ENCODE measurements at places on chromosomes 4 and X.

DNA sequence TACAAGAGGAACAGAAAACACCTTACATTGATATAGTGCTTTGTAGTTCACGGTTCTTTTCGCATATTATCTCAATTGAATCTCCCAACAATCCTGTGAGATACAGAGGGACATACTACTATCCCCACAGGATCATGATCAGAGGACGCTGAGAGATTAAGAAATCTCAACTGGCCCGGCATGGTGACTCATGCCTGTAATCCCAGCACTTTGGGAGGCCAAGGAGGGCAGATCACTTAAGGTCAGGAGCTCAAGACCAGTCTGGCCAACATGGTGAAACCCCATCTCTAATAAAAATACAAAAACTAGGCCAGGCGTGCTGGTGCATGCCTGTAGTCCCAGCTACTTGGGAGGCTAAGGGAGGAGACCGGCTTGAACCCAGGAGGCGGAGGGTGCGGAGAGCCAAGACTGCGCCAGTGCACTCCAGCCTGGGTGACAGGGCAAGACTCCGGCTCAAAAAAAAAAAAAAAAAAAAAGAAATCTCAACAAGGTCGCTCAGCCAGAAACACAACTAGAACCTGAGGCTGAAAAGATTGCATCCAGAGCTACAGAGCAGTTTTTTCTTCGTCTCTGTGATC lies 7.4 kb downstream of the APOO start:
- no peak for DNase-seq

DNA sequence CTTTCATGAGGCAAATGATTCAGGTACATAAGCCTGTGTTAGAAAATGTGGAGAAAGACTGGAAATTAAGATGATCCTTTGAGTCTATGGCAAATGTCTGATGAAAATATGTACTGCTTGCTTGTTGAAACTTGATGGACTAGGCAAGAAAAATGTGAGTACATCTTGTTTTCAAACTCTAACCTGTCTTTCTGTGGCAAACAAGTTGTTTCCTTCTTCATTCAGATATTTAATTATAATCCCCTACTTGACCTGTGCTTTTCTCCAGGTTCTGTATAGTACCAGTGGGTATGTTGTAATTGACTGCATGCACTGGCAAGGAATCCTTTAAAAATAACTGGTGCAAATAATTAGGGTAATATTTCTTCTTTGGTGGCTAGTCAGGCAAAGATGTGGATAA lies 136.7 kb downstream of the ARHGAP24 start:
- DNase-seq: no peak

GRCh38 chrX:65528293-65528692 lies 6.3 kb downstream of the LAS1L start:
- DNase-seq: no peak

DNA sequence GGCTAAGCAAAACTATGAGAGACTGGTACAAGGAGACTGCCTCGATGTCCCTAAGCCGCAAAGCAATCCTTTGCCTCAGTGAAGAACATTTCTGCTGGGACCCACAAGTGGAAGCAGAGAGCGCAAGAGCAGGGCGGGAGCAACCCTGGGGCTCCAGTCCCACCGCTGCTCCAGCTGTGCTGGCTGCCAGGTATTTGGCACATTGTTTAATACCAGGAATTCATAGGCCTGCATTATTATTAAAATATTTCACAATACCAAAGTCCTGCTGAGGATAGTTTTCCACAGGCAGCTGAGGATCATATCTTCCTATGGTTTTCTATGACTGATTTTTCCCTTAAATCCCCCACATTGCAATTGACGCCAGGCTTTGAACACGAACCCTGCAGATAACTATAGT lies 163.5 kb upstream of the TLL1 start:
- DNase-seq: no peak

DNA sequence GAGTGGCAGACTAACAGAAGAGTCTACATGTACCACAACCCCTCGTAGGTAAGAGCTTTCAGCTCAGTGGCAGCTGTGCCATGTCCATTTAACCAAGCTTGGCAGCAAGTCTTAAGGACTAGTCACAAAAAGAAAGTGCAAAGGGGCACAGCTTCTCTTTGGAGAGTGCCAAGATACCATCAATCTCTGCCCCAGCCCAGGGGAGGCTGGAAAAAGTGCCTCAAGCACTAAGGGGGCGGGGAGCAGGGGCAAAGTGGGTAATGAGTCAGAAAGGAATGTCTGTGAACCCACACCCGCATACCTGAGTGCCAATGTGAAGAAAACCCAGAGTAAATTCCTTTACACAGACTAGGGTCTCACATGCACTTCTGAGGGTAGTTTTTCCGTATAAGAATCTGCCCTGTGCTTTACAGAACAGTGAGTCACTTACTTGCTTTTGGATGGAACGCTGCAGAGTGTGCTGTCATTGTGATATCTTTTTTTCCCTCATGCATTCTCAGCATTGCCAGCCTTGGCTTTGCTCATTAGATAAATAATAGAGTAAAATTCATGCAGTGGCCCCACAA lies 219.8 kb downstream of the ZNF674 start:
- DNase-seq: no peak

DNA sequence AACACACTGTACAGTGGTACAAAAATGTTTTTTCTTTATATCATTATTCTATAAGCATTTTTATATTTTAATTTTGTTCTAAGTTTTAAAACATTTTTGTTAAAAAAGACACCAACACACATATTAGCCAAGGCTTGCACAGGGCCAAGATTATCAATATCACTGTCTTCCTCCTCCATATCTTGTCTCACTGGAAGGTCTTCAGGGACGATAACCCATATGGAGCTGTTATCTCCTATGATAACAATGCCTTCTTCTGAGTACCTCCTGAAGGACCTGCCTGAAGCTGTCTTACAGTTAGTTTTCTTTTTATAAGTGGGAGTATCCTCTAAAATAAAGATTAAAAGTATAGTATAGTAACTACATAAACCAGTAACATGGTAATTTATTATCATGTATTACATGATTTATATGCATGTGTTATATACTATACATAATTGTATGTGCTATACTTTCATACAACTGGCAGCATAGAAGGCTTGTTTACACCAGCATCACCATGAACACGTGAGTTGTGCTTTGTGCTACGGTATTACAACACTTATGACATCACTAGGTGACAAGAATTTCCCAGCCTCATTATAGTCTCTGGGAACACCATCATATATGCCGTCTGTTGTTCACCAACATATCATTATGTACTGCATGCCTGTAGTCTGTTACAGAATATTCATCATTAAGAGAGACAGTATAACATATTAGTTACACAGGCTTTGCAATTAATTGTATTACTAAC lies 90.7 kb downstream of the WDFY3 start:
- DNase-seq: no peak

- DNase-seq: no peak
These were observed 15.9 kb downstream of the TMEM192 start for GRCh38 chr4:165096776-165097175.

DNA sequence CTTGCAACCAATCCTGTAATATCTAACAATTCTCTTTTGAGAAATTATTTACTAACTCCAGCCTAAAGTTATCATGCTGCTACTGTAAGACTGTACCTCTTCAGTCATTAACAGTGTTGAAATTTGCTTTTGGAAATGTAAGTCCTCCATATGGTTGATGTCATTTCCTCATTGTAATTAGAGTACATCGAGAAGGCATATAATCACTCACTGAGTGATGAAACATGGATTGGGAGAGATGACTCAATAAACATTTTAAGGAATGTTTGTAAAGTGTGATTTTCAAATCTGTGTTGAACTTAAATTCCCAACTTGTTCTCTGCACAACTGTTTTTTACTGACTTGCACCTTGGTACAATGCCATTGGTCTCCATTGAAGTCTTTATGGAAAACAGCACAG lies 61.2 kb downstream of the HMGB2 start:
- no peak for DNase-seq

- DNase-seq: no peak
These were observed 298.9 kb upstream of the PUDP start for GRCh38 chrX:7446815-7447214.

DNA sequence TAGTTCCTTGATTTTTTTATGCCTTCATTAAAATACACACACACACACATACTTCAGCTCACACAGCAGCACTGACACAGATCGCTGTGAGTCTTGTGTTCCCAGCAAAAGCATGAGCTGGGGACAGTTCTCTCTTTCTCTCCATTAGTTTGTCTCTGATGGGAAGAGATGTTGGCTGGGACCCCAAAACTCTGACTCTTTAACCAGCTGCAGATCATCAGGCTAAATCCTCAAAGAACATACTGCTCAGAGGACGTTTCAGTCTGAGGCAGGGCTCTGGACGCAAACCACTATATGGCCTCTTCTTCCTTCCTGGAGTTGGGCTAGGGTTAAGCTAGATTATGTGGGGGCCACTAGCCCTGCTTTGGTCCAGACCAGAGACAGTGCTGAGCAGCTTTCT lies 109.6 kb downstream of the NHSL2 start:
- no peak for DNase-seq

Data from NCI-H1417 treated with DMSO at 0.1 percent for 48 hours (cell line).